ENCODE measurements at places on chromosomes 11 and 22.

GRCh38 chr11:75850787-75851186, 35.8 kb downstream of the UVRAG start:
- DNase-seq: no peak

DNA sequence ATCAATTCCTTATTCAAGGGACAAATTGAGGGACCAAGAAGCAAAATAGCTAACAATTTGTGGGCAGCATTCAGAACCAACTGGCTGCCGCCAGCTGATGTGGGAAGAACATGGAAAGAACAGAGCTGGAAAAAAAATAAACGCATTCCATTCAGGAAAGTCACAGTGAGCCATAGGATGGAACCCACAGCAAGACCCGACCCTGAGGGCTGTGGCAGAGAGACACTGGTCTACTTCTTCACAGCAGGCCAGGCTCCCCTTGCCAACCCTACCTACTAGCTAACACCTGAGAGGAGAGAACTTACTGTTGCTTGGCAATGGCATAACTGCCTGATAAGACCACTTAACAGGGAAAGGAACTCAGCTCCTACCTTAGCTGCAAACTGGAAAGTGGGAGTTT, 123.5 kb upstream of the APOA1 start:
- no peak for DNase-seq

DNA sequence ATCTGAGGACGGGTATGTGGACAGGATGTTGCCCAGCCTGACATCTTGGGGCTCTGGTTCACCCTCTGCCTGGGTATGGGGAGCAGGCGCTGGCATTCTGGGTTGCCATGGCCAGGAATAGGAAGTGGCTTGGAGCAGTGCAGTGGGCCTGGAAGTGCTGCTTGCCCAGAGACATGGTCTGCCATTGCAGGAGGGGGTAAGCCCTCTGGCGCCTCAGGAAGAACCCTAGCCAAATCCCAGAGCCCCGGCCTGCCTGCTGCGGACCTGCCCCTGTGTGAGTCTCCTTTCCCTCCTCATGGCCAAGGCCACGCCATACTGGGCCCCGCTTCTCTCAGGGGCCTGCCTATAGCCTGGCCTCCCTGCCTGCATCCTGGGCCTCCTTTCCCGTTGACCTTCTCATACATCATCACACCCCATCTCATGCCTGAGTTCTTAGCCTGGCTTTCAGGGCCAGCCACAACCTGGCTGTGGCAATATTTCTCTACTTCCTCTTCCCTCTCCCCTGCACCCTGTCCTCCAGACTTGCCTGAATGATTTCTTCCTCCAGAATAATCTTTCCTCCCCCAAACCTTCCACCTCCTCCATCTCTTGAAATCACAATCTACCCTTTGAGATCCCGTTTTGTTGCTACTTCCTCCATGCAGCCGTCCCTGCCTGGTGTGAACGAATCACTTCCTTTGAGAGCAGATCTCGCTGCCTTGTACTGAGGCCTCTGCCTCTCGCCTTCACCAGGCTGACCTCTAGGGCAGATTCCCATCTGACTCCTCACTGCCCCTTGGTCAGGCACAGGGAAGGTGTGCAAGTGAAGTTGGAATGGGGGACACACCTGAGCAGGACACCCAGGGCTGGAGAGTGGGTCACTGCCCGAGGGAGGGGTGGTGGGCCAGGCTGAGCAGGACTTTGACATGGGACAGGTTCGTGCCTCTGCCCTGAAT, 5.2 kb downstream of the CAPN5 start:
- DNase-seq: no peak

- DNase-seq: no peak
Observed at GRCh38 chr11:78925387-78925786, 350.7 kb upstream of the NARS2 start.

GRCh38 chr22:24379536-24379935, 47.9 kb upstream of the ADORA2A start:
- DNase-seq: no peak

DNA sequence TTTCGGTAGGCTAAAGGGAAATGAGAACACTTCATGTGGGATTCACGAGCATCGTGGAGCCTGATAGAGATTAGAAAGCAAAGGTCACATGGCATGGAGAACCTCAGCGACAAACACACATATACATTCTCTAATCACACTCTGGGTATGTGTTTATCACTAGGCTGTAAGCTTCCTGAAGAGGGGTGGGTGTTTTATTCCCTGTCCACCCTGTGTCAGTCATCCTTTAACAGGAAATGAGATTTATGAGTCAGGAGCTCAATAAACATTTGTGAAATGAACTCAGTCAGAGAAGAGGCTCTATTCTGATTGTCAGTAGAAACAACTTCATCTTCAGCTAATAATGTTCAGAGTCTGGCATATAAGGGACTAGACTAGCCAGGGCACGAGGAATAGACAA, 71.7 kb upstream of the EIF3M start:
- DNase-seq: no peak

- DNase-seq: no peak
Observed at GRCh38 chr11:67022341-67022933, 497 bp upstream of the SYT12 start.

DNA sequence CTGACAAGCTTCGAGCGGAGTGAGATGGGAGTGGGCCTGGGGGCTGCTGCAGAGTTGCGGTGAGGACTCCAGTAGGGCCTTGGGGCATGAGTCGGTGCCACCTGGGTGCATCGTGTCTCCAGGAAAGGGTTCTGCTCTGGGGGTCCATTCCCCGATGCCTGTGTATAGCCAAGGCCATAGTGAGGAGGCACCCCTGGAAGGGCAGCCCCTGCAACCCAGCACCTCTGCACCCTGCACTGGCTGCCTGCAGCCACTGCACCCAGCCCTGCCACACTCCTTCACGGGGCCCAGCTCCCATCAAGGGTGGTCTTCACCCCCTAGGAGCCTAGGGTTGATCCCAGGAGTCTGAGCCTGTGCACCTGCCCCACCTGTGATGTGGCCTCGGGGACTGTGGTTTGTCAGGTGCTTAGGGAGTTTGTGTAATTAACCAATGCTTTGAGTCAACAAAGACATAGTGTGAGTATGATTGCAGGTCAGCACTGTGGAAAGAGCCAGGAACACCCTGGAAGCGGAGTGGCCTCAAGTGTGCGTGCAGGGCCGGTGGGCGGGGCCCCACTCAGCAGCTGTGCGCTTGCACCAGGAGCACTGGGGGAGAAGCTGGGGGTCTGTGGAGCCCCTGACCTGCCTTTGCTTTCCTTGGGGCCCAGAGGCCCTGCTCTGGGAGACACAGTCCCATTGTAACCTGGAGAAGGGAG, 1299.3 kb downstream of the BRD1 start:
- DNase-seq: no peak
